ENCODE measurements at places on chromosomes 1 and 21.
A peak's percentile ranks its signal among the peaks of the same experiment; 100 is the strongest.

GRCh38 chr21:36750576-36750959, 51.7 kb downstream of the SIM2 start:
- DNase-seq: no peak

DNA sequence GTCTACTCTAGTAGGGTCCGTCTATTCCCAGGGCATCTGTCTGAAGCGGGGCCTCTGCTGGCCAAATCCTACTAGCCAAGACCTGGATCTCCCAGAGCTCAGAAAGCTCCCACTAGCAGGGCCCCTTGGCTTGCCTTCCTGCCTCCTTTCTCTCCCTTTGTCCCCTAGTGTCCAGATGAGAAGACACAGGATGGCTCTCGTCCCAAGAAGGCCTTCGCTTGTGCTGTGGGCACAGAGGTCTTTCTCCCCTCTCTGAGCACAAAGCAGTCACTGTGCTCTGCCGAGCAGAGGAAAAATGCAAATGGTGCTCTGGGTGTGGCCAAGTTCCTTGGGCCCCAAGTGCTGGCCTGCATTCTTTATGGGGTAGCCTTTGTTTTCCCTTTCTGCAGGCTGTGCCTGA, 13.0 kb upstream of the GPR137B start:
- DNase-seq: no peak

- peak; percentile 91 for DNase-seq
Measured at GRCh38 chr1:23908453-23909341, 4.5 kb downstream of the CNR2 start.

- no peak for DNase-seq
Measured at GRCh38 chr1:223224465-223224864, 81.4 kb upstream of the TLR5 start.

DNA sequence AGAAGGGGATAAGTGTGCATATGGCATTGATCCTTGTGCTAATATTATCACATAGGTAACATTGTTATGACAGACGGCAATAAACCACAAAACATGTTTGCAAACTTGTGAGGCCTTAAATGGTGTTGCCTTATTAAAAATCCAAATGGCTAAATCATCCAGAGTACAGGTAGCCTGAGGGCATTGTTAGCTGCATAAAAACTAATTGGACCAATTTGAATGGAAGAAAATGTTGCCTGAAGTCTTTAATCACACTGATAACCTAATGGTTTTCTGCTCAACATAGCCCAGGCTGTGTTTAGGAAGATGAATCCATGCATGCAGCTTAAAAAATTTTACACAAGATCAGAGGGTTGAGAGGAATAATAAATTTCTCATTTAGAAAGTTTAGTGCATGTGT, 19.4 kb upstream of the LRRC53 start:
- DNase-seq: no peak

- DNase-seq: no peak
Measured at GRCh38 chr21:30718239-30718909, at the start of gene KRTAP21-3. Gene KRTAP21-3 (minus strand): TSS chr21:30718777. CDS start chr21:30718759, 18 bp downstream.

DNA sequence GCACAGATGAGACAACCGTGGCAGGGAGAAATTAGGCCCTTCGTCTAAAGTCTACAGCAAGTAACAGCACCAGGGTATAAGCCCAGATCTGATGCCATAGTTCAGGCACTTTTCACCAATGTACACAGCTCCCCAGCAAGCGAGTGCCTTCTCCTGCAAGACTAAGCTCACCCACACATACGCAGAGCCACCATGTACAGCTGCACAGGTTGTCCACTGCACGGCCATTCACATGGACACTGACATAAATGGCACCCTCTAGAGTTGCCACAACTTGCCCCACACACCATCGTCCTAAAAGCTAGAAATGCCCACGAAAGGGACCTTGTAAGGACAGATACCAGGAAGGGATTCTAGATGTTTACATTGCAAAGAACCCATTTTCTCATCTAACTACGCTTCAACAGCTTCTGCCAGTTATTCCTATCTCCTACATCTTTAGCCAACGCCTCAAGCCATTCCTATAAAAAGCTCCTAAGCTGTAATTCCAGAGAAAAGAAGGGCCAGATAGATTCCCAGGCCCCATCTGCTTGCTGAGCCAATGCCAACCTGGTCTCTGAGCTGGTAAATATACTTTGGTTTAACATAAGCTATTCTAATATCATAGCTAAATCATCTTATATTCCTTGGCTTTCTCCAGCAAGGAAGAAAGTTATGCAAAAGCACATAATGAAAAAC, 174.0 kb upstream of the KAZN start:
- no peak for DNase-seq

GRCh38 chr21:27631471-27631870, 664.6 kb upstream of the ADAMTS5 start:
- no peak for DNase-seq

GRCh38 chr1:24253571-24253970, 65.6 kb upstream of the GRHL3 start:
- no peak for DNase-seq

- no peak for DNase-seq
Measured at GRCh38 chr1:12711536-12711935, 4.4 kb upstream of the AADACL3 start.

DNA sequence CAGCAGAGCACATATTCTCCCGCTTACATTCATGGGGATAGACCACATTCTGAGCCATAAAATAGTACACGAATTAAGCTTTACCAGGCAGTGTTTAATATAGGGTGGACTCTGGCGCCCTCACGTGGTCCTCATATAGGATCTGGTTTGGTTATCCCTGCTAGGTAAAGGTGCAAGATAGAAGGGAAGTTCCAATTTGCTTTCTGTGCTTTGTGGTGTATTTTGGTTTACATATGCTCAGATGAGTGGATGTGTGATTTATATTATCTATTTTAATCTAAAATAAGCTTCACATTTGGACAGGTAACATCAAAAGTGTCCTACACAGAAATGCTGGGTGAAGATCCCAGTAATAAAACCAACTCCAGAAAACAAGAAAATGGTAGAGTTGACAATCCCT, 3.6 kb downstream of the CR1 start:
- DNase-seq: peak; percentile 64

GRCh38 chr1:160083968-160084770, 2.8 kb downstream of the KCNJ9 start:
- DNase-seq: no peak

GRCh38 chr1:19684677-19685076, 20.0 kb downstream of the HTR6 start:
- DNase-seq: no peak

GRCh38 chr21:17119466-17120297, 393.2 kb upstream of the CXADR start:
- no peak for DNase-seq

DNA sequence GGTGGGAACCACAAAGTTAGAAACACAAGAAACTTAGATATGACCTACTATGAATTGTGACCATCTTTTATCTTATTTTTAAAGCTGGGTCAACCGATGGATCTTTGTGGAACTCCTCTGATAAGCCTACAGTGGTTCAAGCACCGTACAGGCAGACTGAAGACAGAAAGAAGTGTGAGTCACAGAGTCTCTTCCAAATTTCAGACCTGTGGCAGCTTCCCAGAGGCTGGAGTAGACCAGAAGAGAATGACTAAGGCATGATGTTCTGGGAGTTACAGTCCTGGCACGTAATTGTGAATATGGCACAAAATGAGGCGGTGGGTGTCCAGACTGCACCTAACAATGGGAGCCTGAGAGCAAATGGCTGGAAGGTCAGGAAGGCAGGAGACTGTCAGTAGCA, 70.0 kb downstream of the LMO4 start:
- DNase-seq: no peak

DNA sequence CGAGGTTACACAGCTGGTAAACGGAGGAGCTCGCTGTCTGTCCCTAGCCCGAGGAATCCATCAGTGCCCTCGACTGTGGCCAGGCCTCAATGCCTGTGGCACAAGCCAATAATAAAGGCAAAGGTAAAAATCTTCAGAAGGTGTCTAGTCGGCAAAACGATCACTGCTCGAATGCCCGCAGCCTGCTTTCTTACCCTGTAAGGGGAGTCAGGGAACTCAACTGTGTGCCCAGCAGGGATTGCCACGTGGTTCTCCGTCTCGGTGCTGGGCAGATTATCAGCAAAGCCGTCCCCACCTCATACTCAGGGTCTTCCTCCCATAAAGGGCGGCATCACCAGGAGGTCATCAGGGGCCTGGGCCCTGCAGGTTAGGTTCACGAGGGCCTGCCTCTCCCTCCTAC, 103.4 kb downstream of the PAX7 start:
- no peak for DNase-seq

- DNase-seq: no peak
Measured at GRCh38 chr1:239322369-239322768, 64.0 kb upstream of the CHRM3 start.

GRCh38 chr1:20083178-20083944, 13.4 kb downstream of the PLA2G5 start:
- no peak for DNase-seq

DNA sequence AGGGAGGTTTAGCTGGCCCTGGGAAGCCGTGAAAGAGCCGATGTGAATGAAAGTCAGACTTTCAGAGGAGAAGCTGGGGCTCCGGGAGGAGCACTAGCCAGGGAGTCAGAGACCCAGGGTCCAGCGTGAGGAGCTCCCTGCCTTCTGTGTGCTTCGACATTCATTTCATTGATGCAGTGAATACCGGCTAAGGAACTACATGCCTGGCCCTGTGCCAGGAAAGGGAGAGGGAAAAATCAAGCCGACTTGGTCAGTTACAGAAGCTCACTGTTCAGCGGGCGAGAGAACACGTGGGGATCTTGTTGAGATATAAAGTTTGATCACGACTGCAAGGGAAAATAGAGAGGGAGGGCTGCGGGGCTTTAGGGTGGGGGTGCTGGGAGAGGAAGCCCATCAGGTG, 76.7 kb upstream of the RUNX3 start:
- DNase-seq: no peak

GRCh38 chr1:7135493-7135892, 350.2 kb downstream of the CAMTA1 start:
- DNase-seq: no peak

DNA sequence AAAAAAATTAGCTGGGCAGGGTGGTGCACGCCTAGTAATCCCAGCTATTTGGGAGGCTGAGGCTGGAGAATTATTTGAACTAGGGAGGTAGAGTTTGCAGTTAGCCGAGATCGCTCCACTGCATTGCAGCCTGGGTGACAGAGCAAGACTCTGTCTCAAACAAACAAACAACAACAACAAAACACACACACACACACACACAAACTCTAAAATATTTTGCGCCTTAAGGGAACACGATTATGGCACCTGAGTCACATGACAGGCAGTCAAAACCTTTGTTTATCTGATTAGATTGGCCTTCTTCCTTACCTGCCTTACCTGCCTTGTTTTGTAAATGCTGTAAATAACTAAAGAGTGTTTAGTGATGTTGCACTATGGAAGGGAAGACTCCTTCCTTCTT, 20.6 kb upstream of the WNT2B start:
- DNase-seq: no peak

DNA sequence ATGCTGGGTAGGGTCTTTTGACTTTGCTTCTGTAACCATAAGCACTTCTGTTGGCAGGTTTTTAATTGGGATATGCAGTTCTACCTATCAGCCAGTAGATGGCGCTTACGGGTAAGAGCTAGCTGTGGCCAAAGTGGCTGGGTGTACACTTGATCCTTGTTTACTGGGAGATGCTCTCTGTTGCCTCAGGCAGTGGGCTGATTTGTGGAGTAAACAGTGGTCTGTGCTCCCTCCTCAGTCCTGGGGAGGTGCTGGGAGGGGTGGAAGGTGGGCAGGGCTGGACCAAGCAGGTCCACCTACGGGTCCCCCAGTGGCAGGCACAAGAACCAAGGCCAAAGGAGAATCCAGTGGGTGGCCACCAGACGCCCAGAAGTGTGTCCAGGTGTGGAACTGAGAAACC, 43.4 kb downstream of the RALGPS2 start:
- DNase-seq: peak; percentile 57

DNA sequence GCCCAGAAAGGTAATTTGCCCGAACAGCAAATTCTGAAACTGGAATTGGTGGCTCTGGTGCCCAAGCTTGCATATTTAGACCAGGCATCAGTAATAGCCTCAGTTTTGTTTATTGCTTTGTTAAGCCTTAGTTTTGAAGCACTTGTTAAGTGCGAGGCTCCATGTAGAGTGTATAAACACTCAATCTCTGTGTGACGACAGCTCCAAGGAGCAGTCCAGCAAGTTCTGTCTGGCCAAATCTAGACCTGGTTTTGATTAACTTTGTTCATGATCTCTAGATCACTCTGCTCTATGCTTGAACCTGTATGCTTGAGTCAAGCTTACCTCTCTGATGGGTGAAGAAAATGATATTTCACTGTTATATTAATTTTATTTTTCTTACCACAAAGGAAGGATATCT, 37.4 kb downstream of the DOP1B start:
- DNase-seq: no peak

DNA sequence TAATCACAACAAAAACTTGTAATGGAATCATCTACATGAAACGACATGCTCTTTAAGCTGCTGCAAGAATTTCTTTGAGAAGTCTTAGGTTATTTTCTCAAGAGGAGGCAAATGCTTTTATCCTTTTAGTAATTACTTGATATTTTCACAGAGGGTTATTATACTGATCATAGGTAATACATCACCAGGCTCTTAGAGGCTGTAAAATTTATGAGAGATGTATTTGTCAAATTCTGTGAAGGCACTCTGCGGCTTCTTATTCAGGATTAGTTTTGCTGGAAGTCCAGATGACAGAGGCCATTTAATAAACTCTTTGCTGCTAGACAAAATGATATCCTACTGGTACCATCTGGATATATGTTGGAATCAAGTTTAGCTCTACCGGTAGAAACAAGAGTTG, 624.3 kb upstream of the BRINP3 start:
- no peak for DNase-seq

DNA sequence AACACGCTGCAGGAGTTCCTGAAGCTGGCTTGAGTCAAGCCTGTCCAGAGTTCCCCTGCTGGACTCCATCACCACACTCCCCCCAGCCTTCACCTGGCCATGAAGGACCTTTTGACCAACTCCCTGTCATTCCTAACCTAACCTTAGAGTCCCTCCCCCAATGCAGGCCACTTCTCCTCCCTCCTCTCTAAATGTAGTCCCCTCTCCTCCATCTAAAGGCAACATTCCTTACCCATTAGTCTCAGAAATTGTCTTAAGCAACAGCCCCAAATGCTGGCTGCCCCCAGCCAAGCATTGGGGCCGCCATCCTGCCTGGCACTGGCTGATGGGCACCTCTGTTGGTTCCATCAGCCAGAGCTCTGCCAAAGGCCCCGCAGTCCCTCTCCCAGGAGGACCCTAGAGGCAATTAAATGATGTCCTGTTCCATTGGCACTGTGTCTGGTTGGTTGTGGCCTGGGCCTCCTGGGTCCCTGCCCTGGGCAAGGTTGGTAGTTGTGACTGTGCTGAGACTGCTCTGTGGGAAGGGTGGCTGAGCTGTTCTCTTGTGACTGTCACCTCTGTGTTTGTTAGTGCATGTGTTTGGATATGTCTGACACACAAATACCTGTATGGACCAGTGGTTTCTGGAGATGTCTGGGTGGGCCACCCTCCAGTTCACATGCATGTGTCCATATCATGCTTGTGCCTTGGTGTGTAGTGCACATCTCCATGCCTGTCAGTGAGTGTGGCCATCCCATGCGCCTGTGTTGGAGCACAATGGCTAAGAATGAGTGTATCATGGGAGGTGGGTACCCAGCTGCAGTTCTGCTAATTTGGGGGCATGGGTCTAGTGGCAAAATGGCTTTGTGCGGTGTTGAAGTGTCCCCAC, 1.4 kb downstream of the SH3BGRL3 start:
- DNase-seq: no peak

- DNase-seq: no peak
Measured at GRCh38 chr1:206646504-206646903, 11.2 kb downstream of the DYRK3 start.

- no peak for DNase-seq
Measured at GRCh38 chr1:202628646-202629215, 81.5 kb downstream of the SYT2 start.

GRCh38 chr1:63893976-63894375, 120.2 kb downstream of the ROR1 start:
- no peak for DNase-seq

- no peak for DNase-seq
Measured at GRCh38 chr21:44975720-44976555, 36.1 kb downstream of the SLX9 start.
